ENCODE measurements at places on chromosomes 3 and 15.

DNA sequence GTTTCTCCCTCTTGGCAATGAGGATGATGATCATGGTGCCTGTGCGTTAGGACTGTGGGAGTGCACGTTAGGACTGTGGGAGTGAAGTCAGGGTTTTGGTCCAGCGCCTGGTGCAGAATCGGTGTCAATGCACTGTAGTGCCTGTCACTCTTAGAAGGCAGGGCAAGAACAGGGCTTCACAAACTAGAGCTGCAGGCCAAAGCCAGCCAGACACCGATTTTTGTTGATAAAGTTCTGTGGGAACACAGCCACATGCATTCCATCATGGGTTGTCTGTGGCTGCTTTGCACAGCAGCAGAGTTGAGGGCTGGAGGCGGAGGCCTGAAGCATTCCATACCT lies 32.6 kb upstream of the NR2C2 start:
- DNase-seq: no peak

DNA sequence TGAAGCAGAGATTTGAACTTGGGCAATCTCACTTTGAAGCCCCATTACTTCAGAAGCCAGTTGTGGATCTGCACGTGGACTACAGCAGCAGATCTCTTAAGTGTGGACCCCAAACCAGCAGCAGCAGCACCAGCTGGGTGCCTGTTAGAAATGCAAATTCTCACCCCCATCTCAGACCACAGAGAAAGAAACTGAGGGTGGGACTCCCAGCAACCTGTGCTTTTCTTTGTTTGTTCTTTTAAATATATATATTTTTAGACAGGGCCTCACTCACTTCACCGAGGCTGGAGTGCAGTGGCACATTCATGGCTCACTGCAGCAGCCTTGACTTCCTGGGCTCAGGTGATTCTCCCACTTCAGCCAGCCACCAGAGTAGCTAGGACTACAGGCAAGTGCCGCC lies 53.2 kb downstream of the SLTM start:
- no peak for DNase-seq

DNA sequence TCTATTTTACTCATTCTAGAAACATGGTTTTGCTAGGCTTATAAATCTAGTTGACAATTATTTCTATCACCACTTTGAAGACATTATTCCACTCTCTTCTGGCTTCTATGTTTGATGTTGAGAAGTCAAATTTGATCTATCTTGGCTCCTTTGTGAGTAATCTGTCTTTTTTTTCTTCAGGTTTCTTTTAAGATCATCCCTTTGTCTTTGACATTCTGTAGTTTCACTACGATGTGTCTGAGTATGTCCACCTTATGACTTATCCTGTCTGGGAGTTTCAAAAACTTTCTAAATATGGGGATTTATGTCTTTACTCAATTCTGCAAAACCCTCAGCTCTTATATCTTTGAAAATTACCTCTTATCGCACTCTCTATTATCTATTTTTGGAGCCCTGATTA lies 41.0 kb upstream of the TMEM158 start:
- DNase-seq: no peak

DNA sequence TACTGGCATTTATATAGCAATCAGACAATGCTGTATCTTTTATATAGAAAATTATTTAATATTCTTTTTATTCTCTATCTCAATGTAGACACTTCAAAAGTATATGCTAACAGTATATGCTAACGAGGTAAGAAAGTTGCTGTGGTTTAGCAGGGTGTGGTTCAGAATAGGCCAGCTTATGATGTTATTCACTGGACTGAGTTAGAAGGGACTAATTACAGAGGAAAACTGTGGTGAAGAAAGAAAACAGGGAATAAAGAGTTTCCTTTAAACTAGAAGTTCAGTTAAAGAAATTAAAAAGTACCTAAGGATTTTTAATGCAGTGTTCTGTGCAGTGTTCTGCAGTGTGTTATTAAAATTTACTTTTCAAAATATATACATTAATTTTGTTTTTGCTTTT lies 59.4 kb downstream of the MYO9A start:
- no peak for DNase-seq
